CD4-positive, alpha-beta T cell treated with Interleukin-1 beta for 1 hour (primary cell): ENCODE measurements at places on chromosomes 16 and 17.

- DNase-seq = no peak
Observed at GRCh38 chr17:30908717-30909420, 2.8 kb upstream of the TEFM start.

- no peak for DNase-seq
Observed at GRCh38 chr17:37417852-37418251, 11.2 kb downstream of the TADA2A start.

GRCh38 chr16:57476546-57477410, 9.5 kb downstream of the DOK4 start:
- no peak for DNase-seq

DNA sequence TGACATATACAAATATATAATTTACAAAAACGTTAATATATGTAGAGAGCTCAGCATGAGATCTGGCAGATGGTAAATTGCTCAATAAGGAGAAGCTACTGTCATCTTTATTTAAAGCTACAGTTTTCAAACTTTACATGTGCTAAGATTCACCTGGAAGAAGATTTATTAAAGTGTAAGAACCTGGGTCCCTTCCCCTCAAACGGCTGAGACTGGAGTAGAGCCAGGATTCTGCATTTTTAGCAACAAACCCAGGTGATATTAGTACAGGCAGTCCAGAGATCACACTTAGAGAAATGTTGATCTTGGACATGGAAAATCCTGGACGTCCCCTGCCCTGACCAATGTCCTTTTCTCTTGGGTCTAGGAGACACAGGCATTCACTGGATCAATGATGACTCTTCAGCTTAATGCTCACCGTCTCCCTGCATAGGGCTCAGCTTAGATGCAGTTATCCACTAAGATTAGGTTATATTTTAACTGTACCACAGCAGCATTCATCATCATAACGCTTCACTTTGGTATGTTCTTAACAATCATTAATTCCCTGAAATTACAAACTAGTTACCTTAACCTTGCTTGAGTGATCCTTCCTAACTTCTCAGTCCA, 20.4 kb downstream of the CDR2 start:
- DNase-seq = no peak

DNA sequence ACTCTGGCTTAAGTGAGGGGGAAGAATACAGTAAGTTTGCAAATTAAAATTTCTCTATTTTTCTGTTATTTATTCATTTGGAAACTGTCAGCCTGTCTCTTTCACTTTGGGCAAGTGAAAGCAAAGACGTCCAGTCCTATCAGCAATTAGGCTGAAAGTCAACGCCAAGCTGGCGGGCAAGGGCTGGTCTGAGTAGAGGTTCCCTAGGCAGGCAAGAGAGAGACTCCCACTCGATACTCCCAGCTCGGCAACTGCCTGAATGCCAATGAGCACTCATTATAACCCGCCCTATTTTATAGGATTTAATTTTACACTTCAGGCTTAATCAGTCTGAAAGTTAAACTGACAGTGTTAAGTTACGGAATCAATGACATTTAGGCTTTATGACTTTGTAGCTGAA, 14.3 kb upstream of the SLC38A8 start:
- no peak for DNase-seq

DNA sequence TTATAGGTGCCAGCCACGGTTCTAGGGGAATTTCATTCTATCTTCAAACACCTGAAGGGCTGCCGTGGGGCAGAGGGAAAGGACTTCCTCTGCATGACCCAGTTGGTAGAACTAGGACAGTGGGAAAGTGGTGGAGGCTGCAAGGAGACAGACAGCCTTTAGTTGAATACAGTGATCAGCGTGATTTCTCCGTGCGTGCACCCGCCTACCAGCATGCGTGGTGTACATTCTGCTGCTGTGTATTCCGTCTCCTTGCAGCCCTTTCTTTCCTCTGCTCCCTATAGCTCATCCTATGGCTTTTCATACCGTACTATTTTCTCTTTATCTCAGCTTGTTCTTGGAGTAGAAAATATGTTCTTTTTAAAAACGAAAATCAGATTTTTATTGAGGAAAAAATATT, 146.9 kb downstream of the MRM1 start:
- no peak for DNase-seq

GRCh38 chr16:86150641-86151238, 251.8 kb downstream of the IRF8 start:
- DNase-seq = no peak

DNA sequence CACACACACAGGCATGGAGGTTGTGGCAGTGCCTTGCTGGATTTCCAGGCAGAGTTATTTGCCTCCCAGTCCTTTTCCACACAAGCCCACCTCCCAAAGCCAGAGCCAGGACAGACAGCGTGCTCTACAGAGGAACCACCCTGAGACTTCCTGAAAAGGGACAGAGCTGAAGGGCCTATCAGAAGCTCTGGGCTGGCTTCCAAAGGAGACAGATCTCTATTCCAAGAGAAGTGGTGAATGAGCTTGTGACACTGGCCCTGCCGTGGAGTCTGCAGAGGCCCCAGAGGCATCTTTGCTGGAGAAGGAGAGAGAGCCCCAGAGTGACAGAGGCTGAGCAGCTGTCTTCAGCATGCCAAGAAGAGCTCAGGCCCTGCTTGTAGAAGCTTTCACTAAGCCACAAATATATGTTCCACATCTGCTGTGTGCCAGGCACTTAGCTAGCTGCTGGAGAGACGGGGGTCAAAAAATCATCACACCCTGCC, 8.3 kb upstream of the LPCAT2 start:
- no peak for DNase-seq

GRCh38 chr17:46071796-46072195, 72.7 kb downstream of the STH start:
- DNase-seq = no peak

GRCh38 chr17:10125531-10126275, 72.7 kb downstream of the GAS7 start:
- DNase-seq = no peak
